ENCODE measurements at places on chromosomes 11 and 22. TPM values are rescaled to one million over a fixed set of nuclear protein-coding genes. Genes with fewer than 3 reads are reported as not detected.
A peak's percentile ranks its signal among the peaks of the same experiment; 100 is the strongest.

Gene MS4A1
- 6.0 TPM for total RNA-seq

Gene HPX
- total RNA-seq, result 3.4 TPM

Gene OR52I1
- total RNA-seq, result 5.5 TPM

Gene RFPL1
- 1.4 TPM for total RNA-seq

GRCh38 chr11:104402812-104403521, 239.0 kb upstream of the PDGFD start:
- DNase-seq, result no peak

DNA sequence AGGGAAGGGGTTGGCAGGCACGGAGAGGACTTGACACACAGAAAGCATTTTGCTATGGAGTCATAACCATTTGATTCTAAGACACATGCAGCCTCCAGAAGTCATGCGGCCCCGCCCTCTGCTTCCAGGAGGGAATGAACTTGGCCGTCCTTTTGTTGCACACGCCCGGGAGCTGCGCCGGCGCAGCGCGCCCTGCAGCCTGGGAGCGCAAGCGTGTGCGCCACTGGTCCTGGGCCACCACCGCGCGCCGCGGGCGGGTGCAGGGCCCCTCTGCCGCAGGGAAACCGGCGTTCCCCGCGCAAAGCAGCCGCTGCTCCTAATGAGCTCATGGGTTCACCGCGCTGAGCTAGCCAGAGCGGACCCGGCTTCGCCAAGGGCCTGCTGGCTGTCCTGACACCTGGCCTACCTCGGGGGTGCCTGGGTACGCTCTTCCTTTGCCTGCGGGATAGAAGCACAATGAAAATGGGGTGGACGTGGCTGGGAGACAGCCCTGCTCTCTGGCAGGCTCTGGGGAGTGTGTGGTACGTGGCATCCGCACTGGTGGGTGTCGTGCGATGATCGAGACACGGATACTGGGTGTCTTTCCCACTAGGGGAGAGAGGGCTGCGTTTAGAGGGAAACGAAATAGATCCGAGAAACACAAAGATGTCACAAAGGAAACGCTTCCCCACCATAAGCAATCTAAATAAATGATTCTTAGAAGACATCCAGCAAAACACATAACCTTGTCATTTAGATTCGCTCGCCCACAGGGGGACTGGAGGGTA, 669 bp downstream of the MICAL3 start:
- peak; percentile 84 for DNase-seq

GRCh38 chr11:100748153-100748552, 61.1 kb downstream of the ARHGAP42 start:
- no peak for DNase-seq

- DNase-seq, result no peak
These were observed 6.3 kb upstream of the C11orf91 start for GRCh38 chr11:33706966-33707365.

- DNase-seq, result peak; percentile 28
These were observed 141.4 kb downstream of the FBXO7 start for GRCh38 chr22:32615874-32616564.

- no peak for DNase-seq
These were observed 60.6 kb downstream of the SGSM3 start for GRCh38 chr22:40430991-40431390.

DNA sequence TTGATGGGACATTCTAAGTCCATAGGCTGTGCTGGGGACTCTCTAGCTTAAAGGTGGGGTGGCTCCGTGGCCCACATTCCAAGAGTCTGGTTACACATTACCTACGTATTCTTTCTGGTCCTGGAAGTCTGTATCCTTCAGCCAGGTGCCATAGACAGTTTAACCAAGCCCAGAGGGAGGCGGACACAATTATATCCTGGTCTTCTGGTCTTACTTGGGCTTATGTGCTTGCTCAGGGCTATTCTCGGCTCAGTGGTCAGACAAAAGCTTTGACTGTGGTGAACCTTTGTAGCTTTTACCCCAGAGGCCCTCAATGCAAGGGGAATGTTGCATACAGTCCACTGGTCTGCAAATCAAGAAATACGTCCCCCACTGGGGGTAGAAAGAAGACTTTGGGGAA, 3.4 kb upstream of the INCENP start:
- DNase-seq, result no peak
